A549 treated with AZD2906 at 1 μM for 4 hours (cell line): ENCODE measurements at places on chromosomes 6 and 20. TPM values are rescaled to one million over a fixed set of nuclear protein-coding genes. Genes with fewer than 3 reads are reported as not detected.

Gene TRIM10
- total RNA-seq, result 0.01 TPM in 1 of 5 replicates, not detected in the others

Gene NKAIN2
- not detected in 5 replicates for total RNA-seq

Gene SAMD5
- total RNA-seq, result 0.37 to 0.55 TPM (median 0.49 TPM) in 5 replicates

Gene SLC25A27
- 0.12 to 0.59 TPM (median 0.40 TPM) in 5 replicates for total RNA-seq

Gene FITM2
- total RNA-seq, result 8.4 to 10.3 TPM (median 9.7 TPM) in 5 replicates

Gene NQO2
- 55.1 to 74.2 TPM (median 69.4 TPM) in 5 replicates for total RNA-seq

Gene RIPOR2
- 0.58 to 0.81 TPM (median 0.78 TPM) in 5 replicates for total RNA-seq

Gene TMC2
- total RNA-seq, result not detected in 5 replicates

Gene TRIM31
- total RNA-seq, result 0.58 to 0.82 TPM (median 0.72 TPM) in 5 replicates

Gene CALHM4
- not detected in 5 replicates for total RNA-seq

Gene HS3ST5
- total RNA-seq, result not detected in 5 replicates

Gene MYH7B
- total RNA-seq, result 0.05 to 0.20 TPM (median 0.09 TPM) in 5 replicates

Gene E2F1
- total RNA-seq, result 22.1 to 28.8 TPM (median 28.2 TPM) in 5 replicates

Gene BCAS1
- total RNA-seq, result 0.37 to 0.66 TPM (median 0.49 TPM) in 5 replicates

Gene CRISP3
- not detected in 5 replicates for total RNA-seq

Gene R3HDML
- 0.13 to 0.59 TPM (median 0.34 TPM) in 5 replicates for total RNA-seq

Gene HLA-DQB1
- not detected in 5 replicates for total RNA-seq

Gene SLC17A2
- total RNA-seq, result not detected in 5 replicates

Gene SGK2
- total RNA-seq, result 6.4 to 7.6 TPM (median 7.0 TPM) in 5 replicates

Gene PTK7
- total RNA-seq, result 3.7 to 5.2 TPM (median 4.8 TPM) in 5 replicates

Gene AIF1
- total RNA-seq, result not detected in 5 replicates

Gene PI3
- 2.6 to 5.1 TPM (median 3.0 TPM) in 5 replicates for total RNA-seq

Gene FAM217A
- not detected in 5 replicates for total RNA-seq

Gene EBF4
- total RNA-seq, result 2.2 to 3.3 TPM (median 3.2 TPM) in 5 replicates

Gene NCOA6
- 17.0 to 20.6 TPM (median 19.3 TPM) in 5 replicates for total RNA-seq
